ENCODE measurements at places on chromosomes 2 and 18.

DNA sequence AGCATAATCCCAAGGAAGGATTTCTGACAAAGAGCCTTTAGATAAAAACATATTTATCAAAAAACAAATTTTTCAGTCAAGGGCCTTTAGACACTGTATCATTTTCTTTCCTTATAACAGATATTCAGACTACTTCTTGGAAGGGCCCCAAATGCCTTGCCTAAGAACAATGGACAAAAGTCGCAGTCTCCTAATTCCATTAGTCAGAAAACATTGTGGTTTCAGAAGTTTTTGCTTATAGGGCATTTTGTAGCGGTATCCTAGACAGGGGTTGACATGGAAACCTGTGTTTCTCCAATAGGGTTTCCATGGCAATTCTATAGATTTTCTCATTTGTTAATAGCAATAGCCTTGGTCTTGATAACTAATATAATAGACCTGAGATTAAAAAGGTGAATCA lies 36.7 kb upstream of the AGPS start:
- DNase-seq = no peak

GRCh38 chr2:238425505-238425978 lies 1.2 kb upstream of the ASB1 start:
- DNase-seq = no peak

DNA sequence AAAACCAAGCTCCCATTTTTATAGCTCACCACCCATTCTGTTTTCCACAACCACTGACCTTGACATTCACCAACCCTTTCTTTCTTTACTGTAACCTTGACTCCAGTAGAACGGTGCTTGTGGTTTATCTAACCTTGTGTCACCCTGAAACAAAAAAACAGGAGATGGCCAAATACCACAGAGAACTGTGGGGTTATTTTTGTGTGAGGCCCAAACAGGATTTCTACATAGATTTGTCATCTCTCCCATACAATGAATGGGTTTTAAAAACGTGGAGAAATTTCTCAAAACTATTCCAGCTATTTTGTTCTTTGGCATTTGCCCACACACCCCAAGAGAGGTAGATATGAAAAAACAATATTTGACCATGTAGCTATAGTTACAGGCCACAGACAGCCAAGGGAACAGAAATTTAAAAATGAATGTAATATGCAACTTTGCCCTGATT lies 231.3 kb upstream of the TANK start:
- no peak for DNase-seq

- DNase-seq = no peak
Measured at GRCh38 chr2:236073867-236074655, 94.1 kb downstream of the GBX2 start.

GRCh38 chr2:216206041-216206703 lies 97.0 kb downstream of the XRCC5 start:
- DNase-seq = no peak

- DNase-seq = no peak
Measured at GRCh38 chr18:11310476-11311086, 161.2 kb upstream of the PIEZO2 start.

DNA sequence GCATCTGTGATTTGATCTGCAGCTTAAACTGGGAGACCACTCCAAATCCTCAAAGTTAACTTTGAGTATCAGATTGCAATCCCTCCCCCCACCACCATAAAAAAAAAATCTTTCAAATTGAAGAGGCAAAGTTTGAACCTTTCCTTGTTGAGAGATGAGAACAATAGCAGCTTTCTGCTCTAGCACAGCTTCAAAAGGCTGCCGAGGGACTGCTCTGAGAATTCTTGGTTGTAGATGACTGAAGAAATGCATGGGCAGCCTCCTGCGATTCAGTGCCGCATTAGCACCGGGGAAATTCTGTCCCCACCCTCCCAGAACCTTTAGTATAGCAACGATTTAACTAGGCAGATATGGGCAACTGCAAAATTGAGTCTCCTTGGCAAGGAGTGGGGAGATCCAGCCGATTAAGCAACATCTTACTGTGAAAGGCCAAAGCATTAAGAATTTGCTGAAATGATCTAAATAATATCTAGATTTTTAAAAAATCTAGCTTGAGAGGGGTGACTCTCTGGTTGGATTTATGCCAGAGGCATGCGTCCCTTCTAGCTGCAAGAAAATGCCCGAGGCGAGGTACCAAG lies 3.9 kb upstream of the SP5 start:
- no peak for DNase-seq

DNA sequence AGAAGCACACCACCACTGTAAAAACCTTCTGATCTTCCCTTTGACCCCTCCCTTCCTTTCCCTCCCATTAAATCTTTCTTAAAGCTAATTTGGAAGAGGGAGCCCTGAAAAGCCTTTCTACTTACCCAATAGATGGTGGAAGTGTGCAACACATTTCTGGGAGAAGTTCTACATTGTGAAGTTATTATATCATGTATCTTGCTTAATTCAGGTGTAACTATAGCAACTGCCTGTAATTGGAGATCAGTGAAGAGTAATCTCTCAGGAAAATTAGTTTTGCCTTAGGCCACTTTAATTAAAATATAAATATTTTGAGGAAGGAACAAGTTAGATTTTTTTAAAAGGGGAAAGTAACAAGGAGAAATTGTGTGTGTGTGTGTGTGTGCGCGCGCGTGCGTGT lies 266.0 kb downstream of the SH3BP4 start:
- no peak for DNase-seq

- no peak for DNase-seq
Measured at GRCh38 chr2:176521878-176522670, 252.8 kb downstream of the MTX2 start.

DNA sequence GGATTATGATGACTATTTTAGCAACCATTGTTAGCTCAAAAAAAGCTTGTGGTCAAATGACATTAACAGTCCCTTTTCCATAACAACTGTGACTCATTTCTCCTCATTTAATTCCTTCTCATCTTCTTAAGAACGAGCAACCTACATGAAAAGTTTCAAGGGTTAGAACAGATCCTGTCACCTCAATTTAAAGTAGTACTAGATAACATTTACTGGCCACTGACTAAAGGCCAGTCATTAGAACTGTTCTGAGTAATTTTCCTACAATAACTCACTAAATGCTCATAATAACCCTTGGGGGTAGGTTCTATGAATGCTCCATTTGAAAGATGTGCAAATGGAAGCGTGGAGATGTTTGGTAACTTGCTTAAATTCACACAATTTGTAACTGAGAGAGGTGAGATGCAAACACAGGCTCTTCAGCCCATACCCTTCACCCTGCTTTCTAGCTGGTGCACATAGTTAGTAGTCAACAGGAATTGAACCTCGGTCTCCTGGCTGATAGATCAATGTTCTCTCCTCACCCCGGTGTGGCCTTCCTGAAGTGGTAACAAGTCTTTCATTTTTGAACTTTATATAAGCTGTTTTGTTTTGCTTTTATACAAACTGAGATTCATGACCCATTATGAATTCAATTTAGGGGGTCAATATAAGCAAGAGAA lies 212.5 kb downstream of the SETBP1 start:
- no peak for DNase-seq

GRCh38 chr2:149463328-149464002 lies 124.1 kb downstream of the MMADHC start:
- no peak for DNase-seq

DNA sequence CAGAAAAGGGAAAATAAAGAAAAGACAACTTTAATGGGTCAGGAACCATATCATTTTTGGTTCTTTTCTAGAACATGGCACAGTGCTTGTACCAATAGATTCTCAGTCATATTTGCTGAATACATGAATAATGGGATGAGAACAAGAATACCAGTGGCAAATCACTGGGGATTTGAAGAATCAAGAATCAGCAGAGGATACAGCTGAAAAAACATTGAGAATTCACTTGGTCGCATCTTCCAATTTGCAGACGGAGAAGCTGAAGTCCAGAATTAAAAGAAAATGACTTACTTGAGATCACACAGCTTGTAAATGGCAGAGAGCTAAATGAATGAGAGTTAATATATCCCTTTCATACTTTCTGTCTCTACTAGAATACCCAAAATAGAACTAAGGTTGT lies 362.2 kb downstream of the RAD51AP2 start:
- DNase-seq = no peak

DNA sequence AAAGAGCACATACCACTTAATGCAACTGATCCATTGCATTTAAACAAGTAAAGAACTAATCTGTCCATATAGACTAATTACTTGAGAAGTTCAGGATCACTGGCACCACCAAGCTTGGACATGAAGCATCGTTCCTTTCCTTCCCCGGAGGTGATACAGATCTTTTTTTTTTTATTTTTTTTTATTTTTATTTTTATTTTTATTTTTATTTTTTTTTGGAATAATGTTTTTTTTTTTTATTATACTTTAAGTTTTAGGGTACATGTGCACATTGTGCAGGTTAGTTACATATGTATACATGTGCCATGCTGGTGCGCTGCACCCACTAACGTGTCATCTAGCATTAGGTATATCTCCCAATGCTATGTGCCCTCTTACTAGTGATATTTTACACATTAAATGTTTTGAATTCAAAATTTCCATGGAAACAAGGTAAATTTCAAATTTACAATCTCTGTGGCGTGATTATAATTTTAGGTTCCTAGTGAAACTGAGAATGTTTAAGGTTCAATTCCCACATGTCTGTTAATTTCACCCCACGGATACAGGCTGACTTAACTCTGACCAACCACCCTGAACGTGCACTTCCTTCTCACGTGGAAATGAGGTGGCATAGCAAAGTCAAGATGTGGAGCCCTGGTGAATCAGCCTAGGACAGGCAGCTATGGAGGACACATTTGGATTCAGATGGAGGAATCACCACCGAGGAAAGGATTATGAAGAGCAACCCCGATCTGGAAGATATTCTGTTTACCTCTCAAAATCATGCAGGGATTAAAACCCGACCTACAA lies 101.6 kb upstream of the THOC1 start:
- DNase-seq = no peak

- no peak for DNase-seq
Measured at GRCh38 chr18:477565-477964, 22.9 kb downstream of the COLEC12 start.

DNA sequence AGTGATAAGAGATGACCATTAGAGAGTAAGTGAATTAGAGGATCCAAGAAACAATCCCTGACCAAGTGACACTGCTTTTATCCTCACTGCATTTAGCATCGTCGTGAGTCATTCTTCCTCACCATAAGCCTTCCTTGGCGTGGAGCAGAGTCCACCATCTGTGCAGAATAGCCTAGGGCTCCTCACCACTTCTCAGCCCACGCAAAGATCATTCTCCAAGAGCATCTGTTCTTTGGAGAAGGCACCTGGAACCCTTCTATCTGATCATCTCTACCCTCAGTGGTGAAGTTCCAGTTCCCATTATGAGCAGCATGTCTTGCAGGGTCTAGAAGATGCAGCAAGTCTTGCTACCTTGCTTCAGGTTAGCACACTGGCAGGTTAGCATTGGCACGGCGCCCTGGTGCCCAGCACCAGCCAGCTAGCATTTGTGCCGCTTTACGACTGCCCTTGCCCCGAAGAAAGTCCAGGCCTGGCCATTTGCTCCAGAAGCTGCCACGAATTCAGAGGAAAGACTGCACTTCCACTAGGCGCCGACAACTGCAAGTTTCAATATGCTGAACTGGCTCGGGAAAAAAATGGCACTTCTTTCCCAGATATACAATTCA lies 225.8 kb downstream of the TTC32 start:
- DNase-seq = no peak
